ENCODE measurements at places on chromosomes 5 and 9. TPM values are rescaled to one million over a fixed set of nuclear protein-coding genes. Genes with fewer than 3 reads are reported as not detected.

DNA sequence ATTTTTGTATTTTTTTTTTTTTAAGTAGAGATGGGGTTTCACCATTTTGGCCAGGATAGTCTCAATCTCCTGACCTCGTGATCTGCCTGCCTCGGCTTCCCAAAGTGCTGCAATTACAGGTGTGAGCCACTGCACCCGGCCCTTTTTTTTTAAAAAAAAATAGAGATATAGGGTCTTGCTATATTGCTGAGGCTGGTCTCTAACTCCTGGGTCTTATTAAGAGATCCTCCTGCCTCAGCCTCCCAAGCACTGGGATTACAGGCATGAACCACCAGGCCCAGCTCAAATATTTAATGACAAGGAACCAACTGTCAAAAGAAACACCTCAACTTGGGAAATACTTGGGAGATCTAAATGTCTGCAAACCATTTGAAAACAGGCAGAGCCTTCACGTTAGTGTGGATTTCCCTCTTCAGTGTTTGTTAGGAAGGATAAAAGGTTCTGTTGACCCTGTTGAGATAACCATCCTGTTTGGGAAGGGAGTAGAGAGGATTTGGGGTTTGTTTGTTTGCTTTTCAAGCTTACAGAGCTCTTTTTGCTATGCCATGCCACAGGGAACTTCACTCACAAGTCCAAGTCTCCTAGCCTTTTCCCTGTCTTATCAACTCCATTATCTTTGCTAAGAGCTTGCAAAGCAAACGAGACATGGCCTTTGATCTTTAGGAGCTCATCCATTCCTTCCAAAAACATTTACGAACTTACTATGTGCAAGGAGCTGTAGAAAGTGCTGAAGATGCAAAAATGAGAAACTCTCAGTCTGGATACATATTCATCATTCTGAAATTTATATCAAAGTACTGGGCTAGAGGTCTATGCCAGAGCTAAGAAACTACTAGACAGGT lies 7.5 kb downstream of the FAXDC2 start:
- no peak for DNase-seq

DNA sequence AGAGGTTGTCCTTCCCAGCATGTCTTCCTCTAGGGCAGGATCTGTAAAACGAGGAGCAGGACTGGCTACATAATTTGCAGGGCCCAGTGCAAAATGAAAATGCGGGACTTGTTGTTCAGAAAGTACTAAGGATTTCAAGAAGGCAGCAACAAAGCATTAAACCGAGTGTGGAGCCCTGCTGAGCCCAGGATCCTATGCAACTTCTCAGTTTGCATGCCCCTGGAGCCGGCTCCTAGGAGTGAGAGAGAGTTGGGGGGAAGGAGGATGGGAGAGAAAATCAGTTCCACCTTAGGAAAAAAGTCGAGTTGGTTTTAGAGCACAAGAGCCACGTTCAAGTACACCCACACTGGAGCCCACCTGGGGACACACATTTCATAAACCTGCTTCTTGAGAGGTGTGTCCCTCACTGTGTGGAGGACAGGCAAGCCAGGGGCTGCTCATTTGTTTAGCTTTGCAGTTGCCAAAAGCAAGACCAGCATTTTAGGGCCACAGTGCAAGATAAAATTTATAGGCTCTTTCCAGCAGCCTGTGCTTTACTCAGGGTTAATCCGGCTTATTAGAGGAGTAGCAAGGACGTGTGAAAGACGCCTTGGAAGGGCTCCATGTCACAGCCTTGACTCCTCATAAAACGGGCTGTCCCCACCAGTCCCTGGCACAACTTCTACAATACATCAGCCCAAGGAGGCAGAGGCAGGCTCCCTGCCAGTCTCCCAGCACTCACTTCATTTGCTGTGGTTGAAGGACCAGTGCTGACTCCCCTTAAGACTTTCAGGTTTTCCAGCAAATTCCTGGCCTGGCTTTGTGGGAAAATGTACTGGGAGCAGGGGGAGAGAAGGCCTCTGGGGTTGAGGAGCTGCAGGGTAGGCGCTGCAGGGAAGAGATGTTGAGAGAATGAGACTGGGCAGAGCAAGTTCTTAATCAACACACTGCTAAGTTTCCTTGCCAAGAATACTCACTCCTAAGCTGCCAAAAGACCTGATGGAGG lies 159.7 kb upstream of the SEMA6A start:
- DNase-seq = no peak

DNA sequence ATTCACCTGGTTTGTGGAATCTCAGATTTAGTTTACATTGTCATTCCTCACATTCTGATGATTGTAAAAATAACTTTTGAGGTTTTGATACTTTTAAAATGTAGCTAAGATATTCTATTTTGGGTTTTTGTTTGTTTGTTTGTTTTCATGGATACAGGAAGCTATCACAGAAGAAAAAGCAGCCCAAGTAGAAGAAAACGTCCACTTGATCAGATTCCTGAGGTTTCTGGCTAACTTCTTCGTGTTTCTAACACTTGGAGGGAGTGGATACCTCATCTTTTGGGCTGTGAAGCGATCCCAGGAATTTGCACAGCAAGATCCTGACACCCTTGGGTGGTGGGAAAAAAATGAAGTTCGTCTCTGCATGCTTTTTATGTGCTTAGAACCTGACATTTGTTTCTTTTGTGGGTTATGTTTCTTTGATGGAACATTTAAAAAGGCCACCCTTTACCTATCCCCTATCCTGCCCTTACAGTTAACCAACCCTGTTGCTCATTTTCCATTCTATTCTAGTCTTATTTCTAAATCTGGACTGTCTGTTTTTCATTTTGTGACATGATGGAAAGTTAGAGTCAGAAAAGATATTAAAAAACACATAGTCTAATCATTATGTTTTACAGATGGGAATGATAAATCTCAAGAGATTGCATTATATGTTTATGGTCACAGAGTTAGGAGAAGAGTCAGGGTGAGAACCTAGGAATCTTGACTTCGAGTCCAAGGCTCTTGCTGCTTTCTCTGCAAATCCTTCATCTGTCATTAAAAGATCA lies 163.7 kb downstream of the ALDH1A1 start:
- no peak for DNase-seq

GRCh38 chr5:151086905-151087360 lies 6.1 kb upstream of the TNIP1 start:
- no peak for DNase-seq

Gene WDR31
- 0.46 TPM for total RNA-seq

- DNase-seq = no peak
Observed at GRCh38 chr5:172207511-172207910, 13.5 kb downstream of the EFCAB9 start.

Gene PCDH1
- total RNA-seq = 1.2 TPM

Gene PAPPA
- 0.39 TPM for total RNA-seq

Gene SVEP1
- total RNA-seq = 0.41 TPM

Gene MEIKIN
- total RNA-seq = not detected

GRCh38 chr9:21683484-21684175 lies 118.8 kb upstream of the MTAP start:
- DNase-seq = no peak

DNA sequence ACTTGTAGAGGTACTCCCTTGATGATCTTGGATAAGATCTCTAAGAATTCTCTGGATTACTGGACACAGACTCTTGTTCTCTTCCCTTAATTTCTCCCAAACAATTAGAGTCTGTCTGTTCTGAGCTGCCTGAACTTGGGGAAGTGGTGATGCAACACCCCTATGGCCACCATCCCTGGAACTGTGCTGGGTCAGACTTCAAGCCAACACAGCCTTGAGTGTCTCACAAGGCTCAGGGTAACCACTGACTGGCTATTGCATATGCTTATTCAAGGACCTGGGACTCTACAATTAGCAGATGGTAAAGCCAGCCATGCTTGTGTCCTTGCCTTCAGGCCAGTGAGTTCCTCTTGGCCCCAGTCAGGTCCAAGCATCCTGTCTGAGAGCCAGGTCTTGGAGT lies 504.5 kb downstream of the MAN2A1 start:
- no peak for DNase-seq

Gene SLCO6A1
- total RNA-seq = not detected
